ENCODE measurements at places on chromosomes 5 and 9. TPM values are rescaled to one million over a fixed set of nuclear protein-coding genes. Genes with fewer than 3 reads are reported as not detected.

GRCh38 chr5:171127314-171127713 lies 181.7 kb upstream of the TLX3 start:
- DNase-seq: no peak

Gene ADGRD2
- not detected for total RNA-seq

GRCh38 chr9:109101810-109102209 lies 17.9 kb downstream of the TMEM245 start:
- no peak for DNase-seq

DNA sequence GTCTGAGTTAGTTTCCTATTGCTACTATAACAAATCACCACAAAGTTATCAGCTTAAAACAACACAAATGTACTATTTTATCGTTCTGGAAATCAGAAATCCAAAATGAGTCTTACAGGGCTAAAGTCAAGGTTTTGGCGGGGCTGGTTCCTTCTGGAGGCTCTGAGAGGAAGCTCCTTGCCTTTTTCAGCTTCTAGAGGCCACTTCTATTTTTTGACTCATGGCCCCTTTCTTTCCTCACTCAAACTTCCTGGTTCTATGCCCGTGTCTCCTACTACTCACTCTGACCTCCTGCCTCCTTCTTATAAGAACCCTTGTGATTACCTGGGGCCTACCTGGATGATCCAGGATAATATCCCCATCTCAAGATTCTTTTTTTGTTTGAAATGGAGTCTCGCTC lies 48.2 kb downstream of the GABBR2 start:
- DNase-seq: no peak
